Stimulated activated CD4-positive, alpha-beta T cell treated with anti-CD3 and anti-CD28 coated beads, Interleukin-2, amount 100 ng/mL, for 24 hours (primary cell): ENCODE measurements at places on chromosomes 16 and 17.

GRCh38 chr17:82483204-82483660 lies 24.7 kb downstream of the NARF start:
- DNase-seq, result no peak

DNA sequence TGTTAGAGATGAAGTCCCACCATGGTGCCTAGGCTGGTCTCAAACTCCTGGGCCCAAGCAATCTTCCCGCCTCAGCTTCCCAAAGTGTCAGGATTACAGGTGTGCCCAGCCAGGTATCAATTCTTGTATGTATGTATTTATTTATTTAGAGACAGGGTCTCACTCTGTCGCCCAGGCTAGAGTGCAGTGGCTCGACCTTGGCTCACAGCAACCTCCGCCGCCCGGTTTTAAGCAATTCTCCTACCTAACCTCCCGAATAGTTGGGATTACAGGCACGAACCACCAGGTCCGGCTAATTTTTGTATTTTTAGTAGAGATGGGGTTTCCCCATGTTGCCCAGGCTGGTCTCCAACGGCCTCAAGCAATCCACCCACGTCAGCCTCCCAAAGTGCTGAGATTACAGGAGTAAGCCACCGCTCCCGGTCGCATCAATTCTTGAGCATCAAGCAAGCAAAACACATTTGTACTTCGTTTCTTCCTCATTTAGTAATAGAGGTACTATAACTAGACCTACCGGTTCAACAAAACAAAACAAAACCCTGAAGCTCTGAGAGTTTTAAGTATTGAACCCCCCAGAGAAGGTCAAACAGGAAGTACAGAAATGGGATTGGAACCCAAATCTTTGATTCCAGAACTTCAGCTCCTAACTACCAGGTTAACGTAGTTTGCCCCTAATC lies 1.0 kb upstream of the ZNF500 start:
- peak; percentile 24 for DNase-seq

DNA sequence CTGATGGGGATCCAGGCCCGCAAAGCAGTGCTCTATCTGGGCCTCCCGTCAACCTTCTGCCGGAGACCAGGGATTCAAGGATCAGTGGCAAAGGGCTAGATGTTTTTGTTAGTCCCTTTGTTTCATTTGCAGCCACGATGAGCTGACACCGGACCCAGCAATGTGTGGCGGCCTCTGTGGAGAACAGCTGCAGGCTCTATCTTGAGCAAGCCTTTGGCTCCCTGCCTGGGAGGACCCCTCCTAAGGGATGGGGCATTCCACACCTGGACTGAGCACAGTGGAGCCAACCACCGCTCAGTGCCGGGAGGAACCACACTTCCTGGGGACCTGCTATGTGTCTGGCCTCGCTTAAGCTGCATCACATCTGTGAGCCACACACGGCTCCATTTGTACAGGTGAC lies 215.8 kb downstream of the RBFOX3 start:
- no peak for DNase-seq

DNA sequence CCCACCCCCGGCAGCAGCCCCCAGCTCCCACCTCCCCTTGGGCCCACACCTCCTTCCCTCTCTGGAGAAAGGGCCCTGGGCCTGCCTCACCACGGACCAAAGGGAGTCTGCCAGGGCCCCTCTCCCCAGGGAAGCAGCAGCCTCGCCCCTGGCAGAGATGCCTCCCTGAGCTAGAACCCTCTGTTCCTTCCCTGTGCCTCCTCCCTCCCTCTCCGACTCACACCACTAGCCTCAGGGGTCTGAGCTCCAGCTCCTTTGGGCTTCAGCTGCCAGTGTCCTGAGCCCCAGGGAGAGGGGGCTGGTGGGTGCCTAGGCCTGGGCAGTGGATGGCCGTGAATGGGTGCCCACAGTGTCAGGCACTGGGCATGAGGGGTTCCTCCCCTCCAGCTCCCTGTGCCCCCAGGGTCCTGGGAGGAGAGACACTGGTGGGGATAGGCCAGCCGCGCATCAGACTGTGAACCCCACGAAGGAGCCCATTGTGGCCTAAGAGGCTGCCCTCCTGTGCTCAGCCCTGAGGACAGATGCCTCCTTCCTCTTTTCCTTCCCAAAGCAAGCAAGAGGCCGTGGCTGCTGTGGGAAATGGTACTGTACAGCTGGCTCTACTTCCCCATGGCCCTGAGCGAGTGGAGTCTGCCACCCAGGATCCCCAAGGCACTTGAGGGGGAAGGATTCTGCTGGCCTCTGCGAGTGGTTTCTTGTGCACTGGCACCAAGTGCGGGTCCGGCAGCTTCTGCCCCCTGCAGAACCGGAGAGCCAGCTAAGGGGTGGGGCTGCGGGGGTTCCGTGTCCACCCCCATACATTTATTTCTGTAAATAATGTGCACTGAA lies 20.7 kb downstream of the MMP15 start:
- DNase-seq, result no peak

GRCh38 chr16:19748389-19749168 lies 30.5 kb downstream of the IQCK start:
- DNase-seq, result no peak

GRCh38 chr17:73628642-73629552 lies 15.3 kb downstream of the SDK2 start:
- DNase-seq, result no peak

DNA sequence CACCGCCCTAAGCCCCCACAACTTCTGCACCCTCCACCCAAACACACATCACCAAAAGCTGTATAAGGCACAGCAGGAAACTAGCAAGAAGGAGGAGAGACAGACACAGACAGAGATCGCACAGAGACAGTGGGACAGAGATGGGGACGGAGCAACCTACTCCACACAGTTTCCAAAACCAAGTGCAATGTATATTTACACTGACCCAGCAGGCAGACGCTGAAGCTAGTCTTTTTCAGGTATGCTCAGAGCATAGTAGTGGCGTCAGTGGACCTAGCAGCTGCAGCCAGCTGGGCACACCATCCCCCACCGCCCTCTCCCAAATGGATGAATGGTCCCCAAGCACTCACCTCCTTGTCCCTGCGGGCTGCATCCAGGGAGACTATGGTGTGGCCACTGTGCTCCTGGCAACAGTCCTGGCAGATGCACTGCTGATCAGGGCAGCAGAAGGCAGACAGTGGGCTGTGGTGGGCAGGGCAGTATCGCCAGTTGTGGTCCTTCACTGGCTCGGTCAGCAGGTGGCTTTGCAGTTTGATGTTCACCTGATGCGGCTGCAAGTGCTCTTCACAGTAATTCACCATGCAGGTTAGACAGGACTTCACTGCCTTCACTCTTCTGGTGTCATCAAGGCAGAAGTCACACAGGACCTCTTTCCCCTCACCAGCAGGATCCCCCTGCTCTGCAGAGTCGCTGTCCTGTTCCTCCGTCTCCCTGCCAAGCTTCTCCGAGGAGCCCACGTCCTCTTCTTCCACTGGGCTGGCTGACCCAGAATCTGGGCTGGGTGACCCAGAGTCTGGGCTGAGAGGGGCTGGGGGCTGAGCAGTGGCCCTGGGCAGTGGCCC lies 31.5 kb upstream of the FBXW10B start:
- DNase-seq, result no peak
